ENCODE measurements at places on chromosomes 2 and 18.
A peak's percentile ranks its signal among the peaks of the same experiment; 100 is the strongest.

- DNase-seq: no peak
These were observed 518.8 kb upstream of the MEX3C start for GRCh38 chr18:51716277-51716676.

GRCh38 chr18:500632-501405 is at the start of gene COLEC12:
Gene COLEC12 (minus strand): TSS chr18:500701. CDS start chr18:500514, 187 bp downstream.
- DNase-seq: no peak

DNA sequence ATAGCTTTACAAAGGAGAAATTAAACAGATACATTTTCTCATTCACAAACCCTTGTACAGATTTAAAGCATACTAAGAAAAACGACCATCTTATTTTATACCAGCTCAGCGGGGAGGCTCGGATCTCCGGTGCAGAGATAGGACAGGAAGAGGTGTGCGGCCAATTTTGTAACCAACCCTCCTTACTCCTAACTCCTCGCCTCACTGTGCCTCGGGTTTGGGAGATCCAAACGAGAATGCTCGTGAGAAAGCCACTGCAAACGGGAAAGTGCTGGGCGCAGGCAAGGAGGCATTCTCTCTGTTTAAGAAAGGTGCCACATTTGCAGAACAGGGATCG is 1.2 kb downstream of the KDSR start:
- DNase-seq: peak; percentile 5

GRCh38 chr2:237546876-237547395 is 19.4 kb upstream of the PRLH start:
- no peak for DNase-seq

GRCh38 chr2:11481426-11481788 is 15.4 kb upstream of the E2F6 start:
- no peak for DNase-seq

- DNase-seq: no peak
These were observed 105.5 kb downstream of the IRS1 start for GRCh38 chr2:226694149-226694548.

GRCh38 chr2:169561364-169561763 is 12.3 kb downstream of the FASTKD1 start:
- DNase-seq: no peak

- DNase-seq: no peak
These were observed 5.5 kb downstream of the RALB start for GRCh38 chr2:120258196-120258595.

DNA sequence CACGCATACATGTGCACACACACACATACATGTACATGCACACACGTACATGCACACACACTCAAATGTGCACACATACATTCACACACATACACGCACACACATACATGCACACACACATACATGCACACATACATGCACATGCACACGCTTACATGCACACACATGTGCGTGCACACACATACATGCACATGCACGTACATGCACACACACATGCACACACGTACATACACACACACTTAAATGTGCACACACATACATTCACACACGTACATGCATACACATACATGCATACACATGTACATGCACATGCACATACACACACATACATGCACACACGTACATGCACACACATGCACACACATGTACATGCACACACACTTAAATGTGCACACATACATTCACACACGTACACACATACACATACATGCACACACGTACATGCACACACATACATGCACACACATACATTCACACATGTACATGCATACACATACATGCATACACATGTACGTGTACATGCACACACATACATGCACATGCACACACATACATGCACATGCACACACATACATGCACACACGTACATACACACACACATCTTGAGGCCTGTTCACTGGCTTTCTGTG is 283.7 kb upstream of the ID2 start:
- DNase-seq: no peak

GRCh38 chr2:15801904-15802303 is 138.4 kb upstream of the MYCN start:
- no peak for DNase-seq

- no peak for DNase-seq
These were observed 61.3 kb upstream of the SLC8A1 start for GRCh38 chr2:40513201-40513600.

GRCh38 chr18:7541835-7542234 is 25.3 kb upstream of the PTPRM start:
- DNase-seq: no peak

DNA sequence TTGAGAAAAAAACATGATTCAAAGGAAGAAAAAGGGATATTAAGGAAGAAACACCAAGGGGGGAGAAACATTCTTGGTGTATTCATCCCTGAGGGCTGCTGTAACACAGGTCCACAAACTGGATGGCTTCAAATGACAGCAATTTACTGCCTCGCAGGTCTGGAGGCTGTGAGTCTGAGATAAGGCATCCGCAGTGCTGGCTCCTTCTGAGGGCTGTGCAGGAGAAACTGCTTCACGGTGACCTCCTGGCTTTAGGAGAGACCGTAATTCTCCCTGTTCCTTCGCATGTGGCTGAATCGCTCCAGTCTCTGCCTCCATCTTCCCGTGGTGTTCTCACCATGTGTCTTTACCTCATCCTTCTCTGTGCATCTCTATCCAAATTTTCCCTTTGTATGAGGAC is 490.7 kb downstream of the EIPR1 start:
- DNase-seq: no peak

- DNase-seq: no peak
These were observed 76.4 kb downstream of the TMEM18 start for GRCh38 chr2:600542-601386.

- DNase-seq: no peak
These were observed 34.3 kb upstream of the DNMT3A start for GRCh38 chr2:25375989-25376545.

GRCh38 chr18:79615091-79615490 is 64.5 kb upstream of the CTDP1 start:
- DNase-seq: no peak

- DNase-seq: no peak
These were observed 321.0 kb downstream of the RND3 start for GRCh38 chr2:150166313-150167051.

- DNase-seq: peak; percentile 3
These were observed 291.4 kb downstream of the CCDC85A start for GRCh38 chr2:56475191-56475590.

DNA sequence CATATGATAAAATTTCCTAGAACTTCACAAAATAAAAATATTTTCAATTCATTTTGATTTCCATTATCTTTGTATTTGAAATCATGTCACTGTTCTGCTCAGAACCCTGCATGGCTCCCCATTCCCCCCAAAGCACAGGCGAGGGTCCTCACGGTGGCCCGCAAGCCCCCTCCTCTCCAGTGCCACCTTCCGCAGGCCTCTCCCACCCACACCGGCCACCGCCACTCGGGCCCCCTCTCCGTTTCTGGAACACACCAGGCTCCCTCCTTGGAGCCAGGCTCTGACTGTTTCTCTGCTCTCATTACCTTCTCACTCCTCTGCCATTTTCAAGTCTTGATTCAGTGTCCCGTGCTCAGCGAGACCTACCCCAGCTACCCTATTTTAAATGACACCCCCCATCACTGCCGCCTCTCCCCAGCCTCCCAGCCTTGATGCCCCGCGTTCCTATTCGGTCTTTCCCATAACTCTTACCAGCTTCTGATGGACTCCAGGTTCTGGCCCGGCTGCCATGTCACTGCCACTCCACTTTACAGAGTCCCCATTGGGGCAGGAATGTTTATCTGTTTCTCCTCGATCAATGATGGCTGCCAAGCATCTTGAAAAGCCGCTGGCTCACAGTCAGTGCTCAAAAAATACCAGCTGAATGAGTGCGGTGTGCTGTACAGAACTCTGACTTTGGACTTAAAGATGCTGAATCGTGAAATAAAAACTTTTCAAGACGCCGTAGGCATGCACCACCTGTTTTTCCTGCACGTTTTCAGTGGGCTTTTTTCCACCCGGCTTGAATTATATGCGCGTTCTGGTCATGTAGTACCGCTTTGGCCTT is 201.0 kb downstream of the GBX2 start:
- no peak for DNase-seq

- DNase-seq: no peak
These were observed 764.7 kb downstream of the SATB2 start for GRCh38 chr2:198692907-198693510.

DNA sequence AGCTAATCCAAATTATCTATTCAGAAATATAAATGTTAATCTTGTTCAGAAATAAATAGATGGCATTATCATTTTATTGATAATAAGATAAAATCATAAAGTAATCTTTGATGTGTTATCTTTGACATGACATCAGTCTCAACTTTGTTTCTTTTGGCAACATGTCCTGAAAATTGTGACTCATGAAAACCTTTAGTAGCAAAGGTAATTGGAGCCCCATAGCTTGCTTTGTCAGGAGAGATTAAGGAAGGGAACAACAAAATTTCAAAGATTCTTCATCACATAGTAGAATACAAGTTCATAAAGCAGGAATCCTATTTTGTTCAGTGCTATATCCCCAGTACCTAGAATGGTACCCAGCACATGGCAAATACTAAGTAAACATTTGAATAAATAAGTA is 165.4 kb downstream of the KCNE4 start:
- DNase-seq: no peak

GRCh38 chr18:36594621-36595020 is 234.2 kb downstream of the TPGS2 start:
- DNase-seq: no peak

DNA sequence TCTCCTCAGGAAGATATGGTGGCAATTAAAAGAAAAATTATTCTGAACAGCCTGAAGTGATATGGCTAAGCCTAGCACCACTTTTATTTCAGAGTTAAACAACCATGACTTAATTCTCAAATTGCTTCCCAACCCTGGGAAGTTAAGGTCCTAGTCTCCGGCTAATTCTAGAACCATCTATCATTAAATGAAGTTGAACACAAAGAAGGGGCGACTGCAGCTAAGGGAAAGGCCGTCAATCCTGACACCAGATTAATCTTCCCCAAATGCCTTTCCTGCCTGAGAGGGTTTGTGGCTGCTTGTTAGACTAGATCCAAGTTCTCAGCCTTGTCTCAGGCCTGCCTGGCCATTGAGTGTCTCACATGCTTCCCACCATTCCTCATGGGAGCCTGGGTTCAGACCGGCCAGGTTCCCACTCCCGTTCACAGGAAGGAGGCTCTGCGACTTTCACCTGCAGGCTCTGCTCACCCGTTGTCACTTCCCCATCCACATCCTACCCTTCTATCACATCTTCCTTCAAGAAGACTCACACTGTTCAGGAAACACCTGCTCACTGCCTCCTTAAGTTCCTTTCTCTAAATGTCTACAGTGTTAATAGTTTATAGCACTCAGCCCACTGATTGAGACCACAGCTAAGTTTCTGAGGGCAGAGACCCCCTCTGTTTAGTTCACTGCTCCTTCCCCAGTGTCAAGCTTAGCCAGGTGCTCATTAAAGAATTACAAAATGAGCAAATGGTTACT is 282.9 kb upstream of the REV1 start:
- no peak for DNase-seq

GRCh38 chr2:190891372-190891771 is 10.8 kb downstream of the GLS start:
- DNase-seq: no peak

- DNase-seq: no peak
These were observed 271.4 kb downstream of the ZEB2 start for GRCh38 chr2:144248350-144249034.

DNA sequence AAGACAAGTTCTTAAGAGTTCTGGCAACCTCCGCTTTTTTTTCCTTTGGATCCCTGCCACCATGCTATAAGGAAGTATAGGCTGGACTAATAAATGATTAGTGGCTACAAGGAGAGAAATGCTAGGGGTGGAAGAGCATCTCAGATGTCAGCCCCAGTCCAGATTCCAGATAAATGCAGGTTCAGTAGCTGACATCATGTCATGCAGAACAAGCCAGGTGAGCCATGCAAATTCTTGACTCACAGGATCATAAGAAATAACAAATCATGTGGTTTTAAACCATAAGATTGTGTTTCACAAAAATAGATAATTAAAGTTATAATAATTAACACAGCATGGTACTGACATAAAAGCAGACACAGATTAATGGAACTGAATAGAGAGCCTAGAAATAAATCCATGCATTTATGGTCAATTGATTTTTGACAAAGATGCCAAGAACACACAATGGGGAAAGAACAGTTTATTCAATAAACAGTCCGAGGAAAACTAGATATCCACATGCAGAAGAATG is 152.9 kb upstream of the SESTD1 start:
- no peak for DNase-seq

DNA sequence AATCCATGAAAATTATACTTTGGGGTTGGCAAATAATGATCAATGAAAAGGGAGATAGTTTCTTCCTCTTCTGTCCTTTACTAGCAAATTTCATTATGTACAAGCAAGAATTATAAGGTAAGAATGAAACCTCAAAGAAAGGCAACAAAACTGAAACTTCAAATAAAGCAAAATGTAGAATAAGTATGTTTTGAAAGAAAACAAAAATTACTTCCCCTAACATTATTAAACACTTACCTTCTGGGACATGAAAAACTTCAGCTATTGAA is 29.4 kb downstream of the THADA start:
- DNase-seq: no peak

- no peak for DNase-seq
These were observed 1349.8 kb downstream of the SUCLG1 start for GRCh38 chr2:83109284-83109683.

- no peak for DNase-seq
These were observed 3.5 kb downstream of the TRIB2 start for GRCh38 chr2:12720278-12720620.

GRCh38 chr2:16250886-16251285 is 310.5 kb downstream of the MYCN start:
- DNase-seq: no peak

DNA sequence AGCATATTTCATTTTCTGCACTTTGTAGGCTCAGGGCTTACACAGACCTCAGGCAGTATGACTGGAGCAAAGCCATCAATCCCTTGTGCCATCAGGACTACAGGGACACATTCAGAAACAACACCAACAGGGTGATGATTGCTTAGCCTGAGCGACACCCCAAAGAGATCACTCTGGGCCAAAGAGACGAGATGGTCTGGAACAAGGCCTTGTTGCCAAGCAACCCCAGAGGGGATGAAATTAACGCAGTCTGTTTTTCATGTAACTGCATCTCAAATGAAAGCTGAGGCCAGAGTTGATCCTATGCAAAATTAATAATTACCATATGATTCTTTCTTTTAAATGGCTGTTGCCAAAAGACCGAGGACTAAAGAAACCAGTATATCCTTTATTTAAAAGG is 20.2 kb upstream of the B3GNT2 start:
- DNase-seq: no peak

DNA sequence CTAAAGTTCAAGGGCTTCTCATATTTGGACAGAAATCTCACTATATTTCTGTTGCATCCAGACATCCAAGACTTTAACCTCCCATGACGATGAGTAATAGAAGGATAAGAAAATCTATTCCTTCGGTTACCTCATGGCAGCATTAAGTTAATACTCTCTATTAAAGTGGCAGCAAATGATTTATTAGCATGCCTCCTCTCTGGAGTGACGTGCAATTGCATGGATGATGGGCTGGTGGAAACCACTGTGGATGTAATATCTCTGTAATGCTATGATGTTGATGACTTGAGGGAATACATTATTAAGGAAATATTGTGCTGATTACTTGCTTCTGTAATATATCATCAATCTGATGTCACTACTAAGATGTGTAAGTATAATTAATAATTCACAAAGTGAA is 336.8 kb downstream of the DSEL start:
- no peak for DNase-seq

All from right renal pelvis (tissue), 4 donors.